ENCODE measurements at places on chromosomes 12 and 14. TPM values are rescaled to one million over a fixed set of nuclear protein-coding genes. Genes with fewer than 3 reads are reported as not detected.
A peak's percentile ranks its signal among the peaks of the same experiment; 100 is the strongest.

DNA sequence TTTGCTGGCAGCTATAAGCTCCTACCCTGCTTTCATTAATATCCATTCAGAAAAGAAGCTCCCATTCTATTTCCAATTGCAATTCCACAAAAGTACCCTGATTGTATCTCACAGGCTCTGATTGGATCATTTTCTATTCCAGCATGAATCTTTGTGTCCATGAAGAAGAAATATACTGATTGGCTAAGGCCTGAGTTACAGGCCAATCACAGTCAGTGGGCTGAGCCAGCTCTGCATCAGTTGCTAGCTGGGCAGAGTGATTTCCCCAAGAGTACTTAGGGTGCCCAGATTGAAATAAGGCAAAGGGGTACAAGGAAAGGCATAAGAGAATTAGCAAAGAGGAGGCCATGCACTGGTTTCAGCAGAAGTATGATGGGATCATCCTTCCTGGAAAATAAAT, 14.4 kb downstream of the ART4 start:
- DNase-seq, result no peak

- no peak for DNase-seq
Observed at GRCh38 chr12:9039397-9039977, 50.1 kb downstream of the KLRG1 start.

DNA sequence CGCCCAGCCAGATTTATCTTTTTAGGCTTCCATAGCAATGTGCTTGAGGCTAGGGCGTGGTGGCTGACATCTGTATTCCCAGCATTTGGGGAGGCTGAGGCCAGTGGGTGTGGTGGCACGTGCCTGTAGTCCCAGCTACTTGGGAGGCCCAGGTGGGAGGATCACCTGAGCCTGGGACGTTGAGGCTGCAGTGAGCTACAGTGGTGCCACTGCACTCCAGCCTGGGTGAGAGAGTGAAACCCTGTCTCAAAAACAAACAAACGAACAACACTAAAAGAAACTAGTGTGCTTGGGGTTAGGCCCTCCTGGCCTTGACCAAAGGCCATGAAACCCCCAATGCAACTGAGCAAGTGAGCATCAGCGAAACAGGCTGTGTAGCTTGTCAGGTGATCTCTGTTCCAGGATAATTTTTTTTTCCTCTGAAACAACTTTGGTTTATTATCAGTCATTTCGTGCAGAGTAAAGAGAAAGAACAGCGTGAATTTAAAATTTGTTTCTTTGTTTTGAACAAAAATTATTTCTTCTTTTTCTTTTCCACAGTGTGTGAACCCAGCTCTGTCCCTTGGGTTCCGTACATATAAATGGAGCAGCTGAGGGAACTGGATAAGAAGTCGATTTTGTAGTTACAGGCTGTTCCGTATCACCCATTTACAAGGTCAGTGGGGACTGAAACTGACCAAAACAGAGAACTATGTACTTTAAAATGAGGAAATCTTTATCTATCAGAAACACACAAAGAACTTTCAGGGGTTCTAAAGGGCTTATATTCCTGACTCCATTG, 8.8 kb upstream of the TUBA1C start:
- peak; percentile 46 for DNase-seq

DNA sequence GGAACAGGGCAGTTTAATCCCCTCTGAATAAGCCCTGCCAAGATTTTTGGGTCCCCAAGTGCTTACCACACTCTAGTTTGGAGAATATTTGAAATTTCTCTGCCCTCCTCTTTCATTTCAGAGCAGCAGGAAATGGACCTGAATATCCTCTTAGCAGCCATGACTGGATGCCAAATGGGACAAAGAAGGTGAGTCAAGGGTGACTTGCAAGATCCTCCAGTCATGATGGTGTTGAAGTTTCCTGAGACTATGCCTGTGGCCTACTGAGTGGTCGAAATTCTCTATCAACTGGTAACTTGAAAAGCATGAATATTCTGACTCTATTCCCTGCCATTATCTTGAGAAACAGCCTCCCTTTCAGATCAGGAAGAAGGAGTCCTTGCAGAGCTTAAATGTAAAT, 1674.7 kb upstream of the SEL1L start:
- no peak for DNase-seq

GRCh38 chr12:6996040-6996441, 22.2 kb downstream of the LPCAT3 start:
- no peak for DNase-seq

DNA sequence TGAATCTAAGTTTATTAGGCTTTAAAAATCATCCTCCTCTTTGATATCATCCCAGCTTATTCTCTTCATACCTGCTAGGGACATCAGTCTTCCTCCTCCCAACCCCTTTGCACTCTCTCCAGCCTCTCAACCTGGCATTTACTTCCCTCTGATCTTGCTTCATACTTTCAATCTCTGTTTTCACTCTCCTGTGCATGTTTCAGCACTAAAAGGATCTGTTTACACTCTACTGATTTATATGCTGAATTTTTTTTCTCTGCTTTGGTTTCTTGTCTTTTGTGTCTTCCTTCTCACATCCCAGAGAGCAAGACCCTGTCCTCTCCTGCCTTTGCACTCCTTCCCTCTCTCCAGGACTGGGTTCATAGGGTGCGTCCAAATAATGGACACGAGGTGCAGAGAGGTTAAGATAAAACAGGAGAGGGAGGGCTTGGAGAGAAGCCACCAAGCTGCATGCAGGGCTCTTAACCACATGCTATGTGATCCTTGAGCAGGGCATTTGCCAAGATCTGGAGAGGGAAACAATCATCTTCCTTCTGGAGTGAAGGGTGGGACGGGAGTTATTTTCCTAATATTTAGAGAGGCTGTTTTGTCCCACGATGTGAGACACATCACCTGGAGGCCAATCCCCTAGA, 3.0 kb upstream of the CISTR start:
- DNase-seq, result no peak

DNA sequence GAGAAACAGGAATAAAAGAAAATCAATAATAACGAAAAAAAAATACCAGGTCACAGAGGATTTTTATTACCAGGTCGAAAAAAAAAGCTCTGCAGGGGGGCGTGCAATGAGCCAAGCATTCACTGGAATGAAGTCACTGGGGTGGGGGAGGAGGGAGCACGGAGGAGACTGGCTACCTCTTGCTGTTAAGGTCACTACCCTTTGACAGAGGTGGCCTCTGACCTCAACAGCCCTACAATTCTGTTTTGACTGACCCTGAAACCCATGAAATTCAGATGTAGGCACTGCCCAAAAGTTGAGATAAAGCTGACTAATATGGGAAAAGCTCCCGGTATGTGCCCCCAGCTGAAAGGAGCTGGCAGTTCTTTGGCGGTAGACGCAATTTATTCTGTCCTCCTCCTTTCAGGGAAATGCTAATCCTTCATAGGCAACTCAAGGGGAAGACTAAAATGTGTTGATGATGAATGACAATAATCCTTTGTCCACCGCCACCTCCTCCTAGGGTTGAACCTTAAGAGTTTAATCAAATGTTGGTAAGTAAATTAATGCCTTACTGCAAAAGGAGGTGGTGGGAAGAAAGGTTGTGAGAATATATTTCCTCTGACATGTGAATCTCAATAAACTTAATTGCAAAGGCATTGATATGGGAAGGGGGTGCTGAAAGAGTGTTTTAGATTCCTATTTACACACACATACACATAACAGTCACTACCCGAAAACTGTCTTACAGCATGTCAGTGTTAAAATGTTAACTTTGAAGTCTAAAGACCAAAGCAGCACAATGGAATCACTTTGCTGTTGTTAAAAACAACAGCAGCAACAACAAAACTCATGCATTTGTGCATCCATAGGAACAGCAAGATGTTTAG, 6.3 kb upstream of the RIC8B start:
- no peak for DNase-seq

- DNase-seq, result no peak
Observed at GRCh38 chr12:123388951-123389559, 5.1 kb downstream of the KMT5A start.

GRCh38 chr12:93214523-93215289, 163.0 kb upstream of the NUDT4 start:
- DNase-seq, result no peak

DNA sequence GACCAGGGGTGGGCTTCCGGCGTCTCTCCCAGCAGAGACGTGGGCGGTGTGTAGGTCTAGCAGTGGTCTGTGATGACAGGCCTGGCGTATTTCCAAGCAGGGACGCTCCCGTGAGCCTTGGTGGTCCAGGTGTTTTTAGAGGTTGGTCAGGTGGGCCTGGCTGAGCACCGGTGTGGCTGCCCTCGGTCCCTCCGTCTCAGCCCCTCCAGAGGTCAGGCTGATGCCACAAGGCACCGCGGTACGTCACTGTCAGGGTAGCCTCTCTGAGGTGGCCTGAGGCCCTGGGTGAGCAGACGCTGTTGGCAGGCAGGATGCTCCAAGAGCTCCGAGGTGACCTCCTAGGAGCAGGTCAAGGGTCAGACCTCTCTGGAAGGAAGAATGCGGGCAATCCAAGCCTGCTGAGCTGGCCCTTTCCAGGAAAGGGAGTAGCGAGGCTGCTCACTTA, 13.6 kb downstream of the MTA1 start:
- no peak for DNase-seq

DNA sequence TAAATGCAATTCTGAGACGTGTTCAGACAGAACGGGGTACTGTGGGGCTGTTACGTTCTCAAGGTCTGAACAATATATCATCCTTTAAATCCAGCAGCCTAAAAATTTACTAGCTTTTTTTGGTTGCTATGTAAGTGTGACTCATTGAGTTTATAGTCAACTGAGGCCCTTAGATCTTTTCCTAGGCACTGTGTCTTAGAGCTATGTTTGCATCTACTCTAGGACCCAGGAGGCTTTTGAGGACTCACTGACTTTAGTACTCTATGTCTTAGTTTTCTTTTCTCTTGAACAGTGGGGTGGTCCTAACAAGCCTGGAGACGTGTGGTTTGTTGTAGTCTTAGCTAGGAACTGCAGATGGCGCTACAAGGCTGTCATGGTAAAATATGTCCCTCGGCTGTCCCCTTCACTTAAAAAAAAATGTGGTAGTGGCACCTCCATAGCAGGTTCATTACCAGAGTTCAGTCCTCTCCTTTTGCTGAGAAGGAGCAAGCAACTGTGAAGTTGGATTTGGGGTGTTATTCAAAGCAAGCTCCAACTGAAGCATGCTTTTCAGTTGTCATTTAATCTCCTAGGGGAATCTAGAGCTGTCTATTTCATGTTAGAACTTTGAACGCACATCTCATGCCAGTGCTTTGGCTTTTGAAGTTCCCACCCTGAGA, 8.7 kb upstream of the SPATS2 start:
- DNase-seq, result no peak

- no peak for DNase-seq
Observed at GRCh38 chr14:56708704-56709103, 101.6 kb downstream of the OTX2 start.

DNA sequence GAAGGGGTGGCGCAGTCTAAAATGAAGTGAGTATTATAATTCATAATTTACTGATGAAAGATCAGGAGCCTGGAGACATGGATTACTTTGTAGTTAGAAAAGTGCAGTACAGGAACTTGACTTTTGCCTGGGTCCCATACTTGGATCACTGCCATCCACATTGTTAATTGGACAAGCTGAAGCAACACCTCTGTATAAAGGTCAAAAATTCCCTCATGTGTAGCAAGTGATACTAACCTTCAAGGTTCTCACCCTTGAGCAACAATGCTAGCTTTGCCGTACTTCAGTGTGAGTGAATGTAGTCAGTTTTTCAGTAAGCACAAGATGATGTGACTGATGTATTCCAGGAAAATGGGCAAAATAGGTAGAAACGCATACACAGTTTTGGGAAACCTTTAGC, 44.6 kb upstream of the PLBD1 start:
- no peak for DNase-seq

DNA sequence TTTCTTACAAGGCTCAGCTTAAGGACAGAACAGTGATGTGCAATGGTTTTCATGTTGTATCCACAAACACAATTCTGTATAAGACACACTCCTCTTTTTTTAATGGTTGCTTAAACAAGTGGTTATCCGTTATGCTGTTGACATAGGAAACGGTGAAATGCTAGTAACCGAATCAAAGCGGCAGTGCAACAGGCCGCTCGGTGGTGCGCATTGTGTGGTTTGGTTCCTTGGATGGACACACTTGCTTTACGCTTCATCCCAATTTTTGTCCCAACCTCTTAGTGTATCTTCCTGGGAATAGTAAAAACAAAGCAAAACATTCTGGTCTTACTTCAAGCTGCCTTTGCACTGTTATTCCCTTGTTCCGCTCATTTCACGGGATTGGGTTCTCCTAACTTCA, 650 bp upstream of the PTGER2 start:
- no peak for DNase-seq

DNA sequence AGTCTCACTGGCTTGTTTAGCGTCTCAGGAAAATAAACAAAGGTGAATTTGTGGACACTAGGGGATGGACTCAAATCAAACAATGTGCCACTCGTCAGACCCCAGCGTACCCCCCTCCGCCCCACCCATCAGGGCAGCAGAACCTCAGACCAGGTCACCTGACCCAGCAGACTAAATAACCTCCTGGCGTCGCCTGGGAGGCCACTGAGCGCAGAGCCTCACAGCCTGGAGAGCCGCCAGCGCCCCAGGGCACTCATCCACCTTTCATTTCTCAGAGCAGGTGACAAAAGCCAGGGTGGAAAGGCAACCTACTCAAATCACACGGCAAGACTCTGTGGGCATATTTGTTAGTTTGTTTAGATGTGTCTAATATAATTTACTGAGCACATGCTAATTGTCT, 100.9 kb downstream of the DICER1 start:
- DNase-seq, result no peak

DNA sequence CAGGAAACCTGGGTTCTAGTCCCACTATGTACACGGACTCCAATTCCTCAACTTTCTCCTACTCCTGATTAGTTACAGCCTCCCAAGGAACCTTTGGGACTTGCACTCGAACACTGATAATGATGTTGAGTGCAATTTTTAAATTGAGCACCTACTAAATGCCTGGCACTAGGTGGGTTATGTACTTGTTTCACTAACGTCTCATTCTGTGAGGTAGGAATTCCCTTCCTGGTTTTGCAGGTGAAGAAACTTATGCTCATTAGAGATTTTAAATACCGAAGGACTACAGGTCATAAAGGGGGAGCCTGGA, 536 bp downstream of the PARPBP start:
- no peak for DNase-seq

GRCh38 chr14:99829450-99829849, 36.2 kb downstream of the EML1 start:
- no peak for DNase-seq

The NEUROD4 gene
- total RNA-seq, result not detected

The TAS2R43 gene
- total RNA-seq, result 0.22 TPM

The HOXC12 gene
- not detected for total RNA-seq

The CPNE6 gene
- total RNA-seq, result not detected

The SARNP gene
- total RNA-seq, result 58.7 TPM

The PIANP gene
- 9.3 TPM for total RNA-seq

The SLC35F4 gene
- not detected for total RNA-seq

The RBMS2 gene
- 65.3 TPM for total RNA-seq
